ENCODE measurements at places on chromosomes 4 and X. TPM values are rescaled to one million over a fixed set of nuclear protein-coding genes. Genes with fewer than 3 reads are reported as not detected.
A peak's percentile ranks its signal among the peaks of the same experiment; 100 is the strongest.

DNA sequence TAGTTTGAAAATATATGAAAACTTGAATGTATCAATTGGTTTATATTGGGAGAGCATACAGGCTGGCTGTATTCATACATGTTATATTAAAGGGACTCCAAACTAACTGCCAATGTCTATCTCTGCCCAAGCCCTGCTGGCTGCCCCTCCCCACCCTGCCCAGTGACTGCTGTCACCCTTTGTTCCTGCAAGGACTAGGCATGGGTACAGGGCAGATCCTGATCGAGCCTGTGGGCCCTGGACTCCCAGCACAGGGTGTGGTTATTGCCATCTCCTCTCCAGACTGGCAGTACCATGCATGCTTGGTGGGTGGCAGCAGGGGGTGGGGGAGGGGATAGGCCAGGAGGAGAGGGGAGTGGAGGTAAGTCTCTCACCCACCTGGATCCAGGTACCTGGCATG lies 167.5 kb upstream of the RASGEF1B start:
- no peak for DNase-seq

DNA sequence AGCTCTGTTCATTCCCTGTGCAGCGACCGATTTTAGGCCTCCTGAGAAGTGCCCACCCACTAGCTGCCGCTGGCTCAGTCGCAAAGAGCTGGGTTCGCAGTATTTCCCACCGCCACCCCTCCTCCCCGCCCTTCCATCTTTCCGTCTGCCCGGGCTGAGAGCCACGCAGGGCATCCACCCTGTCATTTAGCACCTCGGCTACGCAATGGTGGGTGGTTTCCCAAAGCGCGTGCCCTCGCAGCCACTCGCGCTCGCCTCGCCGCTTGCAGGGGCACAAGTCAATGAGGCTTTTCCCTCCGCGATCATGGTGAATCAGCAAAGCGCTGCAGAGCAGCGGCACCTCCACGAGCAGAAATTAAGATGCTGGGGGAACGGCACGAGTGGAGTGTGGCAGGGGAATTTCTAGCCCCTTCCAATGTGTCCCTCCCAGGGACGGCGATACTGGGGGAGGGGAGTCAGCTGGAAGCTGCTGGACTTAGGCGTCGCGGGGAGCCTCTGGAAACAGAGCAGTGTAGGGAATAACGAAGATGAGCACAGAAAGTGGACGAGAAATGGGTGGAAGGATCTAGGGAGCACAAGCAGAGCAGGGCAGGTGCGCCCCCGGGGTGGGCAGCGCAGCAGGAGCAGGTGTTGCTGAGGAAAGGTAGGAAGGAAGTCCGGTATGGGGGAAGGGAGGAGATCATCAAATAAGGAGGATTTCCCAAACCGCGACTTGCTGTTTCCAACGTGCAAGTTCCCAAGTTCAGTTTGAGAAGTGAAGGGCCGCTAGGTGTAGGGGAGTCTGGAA lies 2.4 kb upstream of the PTCHD1 start:
- peak; percentile 15 for DNase-seq

DNA sequence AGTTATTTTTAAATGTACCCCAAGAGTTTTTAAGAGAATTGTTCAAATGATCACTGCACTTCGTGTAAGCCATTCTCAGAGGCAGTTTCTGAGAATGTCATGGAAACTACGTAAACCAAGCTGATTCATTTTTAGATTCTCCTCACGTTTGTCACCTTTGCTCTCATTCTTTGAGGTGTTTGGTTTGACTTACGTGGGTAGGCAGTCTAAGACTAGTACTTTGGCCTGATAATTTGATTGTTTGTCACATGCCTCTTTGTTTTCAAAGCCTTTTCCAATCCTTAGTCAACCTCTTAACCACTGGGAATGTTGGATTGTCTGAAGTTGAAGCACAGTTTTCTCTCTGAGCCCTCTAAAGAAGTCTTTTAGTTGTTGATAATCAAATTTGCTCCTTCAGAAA lies 10.5 kb downstream of the SEPTIN11 start:
- no peak for DNase-seq

GRCh38 chr4:123133397-123134050 lies 211.1 kb upstream of the NUDT6 start:
- DNase-seq: no peak

The TRPC5OS gene
- total RNA-seq: not detected

The DDX60 gene
- total RNA-seq: 2.7 TPM

The GATA1 gene
- total RNA-seq: 0.26 TPM

The UGT2B17 gene
- 0.14 TPM for total RNA-seq

All from WTC11 (cell line).